Activated CD4-positive, alpha-beta memory T cell treated with anti-CD3 and anti-CD28 coated beads for 36 hours (primary cell): ENCODE measurements at places on chromosomes 3 and 15. TPM values are rescaled to one million over a fixed set of nuclear protein-coding genes. Genes with fewer than 3 reads are reported as not detected.

DNA sequence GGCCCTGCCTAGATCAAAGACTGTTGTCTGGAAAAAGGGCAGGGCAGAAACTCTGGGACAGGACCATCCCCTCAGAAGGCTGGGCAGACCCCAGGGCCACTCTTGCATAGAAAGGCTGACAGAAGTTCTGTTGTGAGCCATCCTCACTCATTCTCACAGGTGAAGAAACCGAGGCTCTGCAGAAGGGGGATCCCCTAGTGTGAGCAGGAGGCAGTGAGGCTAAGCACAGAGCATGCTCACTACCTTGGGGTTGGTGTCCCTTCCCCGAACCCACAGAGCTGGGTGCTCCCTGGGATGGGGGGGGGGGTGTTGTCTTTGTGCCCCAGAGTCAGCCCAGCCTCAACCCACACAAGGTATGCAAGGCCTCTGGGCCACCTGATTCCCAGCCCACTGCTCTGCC lies 50.9 kb upstream of the TMEM115 start:
- no peaks in the 10 kb centered on the region for H3K4me1 ChIP-seq
- H3K4me3 ChIP-seq = no peak overlapping the region
- H3K36me3 ChIP-seq = no peaks in the 10 kb centered on the region
- DNase-seq = peak; percentile 16
- H3K27me3 ChIP-seq = no peaks in the 10 kb centered on the region

GRCh38 chr15:94000606-94001005 lies 230.8 kb upstream of the MCTP2 start:
- no peaks in the 10 kb centered on the region for H3K36me3 ChIP-seq
- no peak for DNase-seq
- no peak overlapping the region for H3K27ac ChIP-seq

DNA sequence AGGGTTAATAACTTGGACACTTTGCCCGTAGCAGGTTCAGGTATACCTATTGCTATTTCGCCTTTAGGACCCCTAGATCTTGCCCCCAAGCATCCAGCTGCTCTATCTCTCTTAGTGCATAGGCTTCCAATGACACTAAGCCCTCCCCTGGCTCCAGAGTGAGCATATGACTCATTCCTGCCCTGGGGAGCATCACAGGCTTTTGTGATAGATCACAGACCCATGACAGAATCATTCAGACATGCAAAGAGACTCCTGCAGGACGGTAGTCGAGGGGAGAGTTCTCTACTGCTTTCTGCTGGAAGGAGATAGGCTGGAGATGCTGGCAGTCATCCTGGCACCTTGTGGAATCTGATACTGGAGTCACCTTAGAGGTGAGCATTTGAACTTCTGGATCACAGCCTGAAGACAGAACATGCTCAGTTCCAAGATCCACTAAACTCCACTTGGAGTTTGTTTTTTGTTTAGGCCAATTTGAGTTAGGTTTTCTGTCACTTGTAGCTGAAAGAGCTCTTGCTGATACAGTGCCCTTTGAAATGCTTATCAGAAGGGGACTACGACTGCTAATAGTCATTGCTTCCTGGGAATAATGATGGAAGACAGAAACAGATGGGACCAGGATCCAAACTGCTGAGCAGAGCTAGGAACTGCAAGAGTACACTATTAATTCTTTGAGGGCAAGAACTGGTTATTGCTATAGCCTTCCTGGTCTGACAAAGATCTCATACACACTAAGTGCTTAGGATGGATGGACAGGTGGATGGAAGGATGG lies 11.0 kb downstream of the LYSMD2 start:
- H3K36me3 ChIP-seq = peaks cover 13% of the 10 kb centered on the region
- DNase-seq = peak; percentile 69
- no peak overlapping the region for H3K4me3 ChIP-seq

DNA sequence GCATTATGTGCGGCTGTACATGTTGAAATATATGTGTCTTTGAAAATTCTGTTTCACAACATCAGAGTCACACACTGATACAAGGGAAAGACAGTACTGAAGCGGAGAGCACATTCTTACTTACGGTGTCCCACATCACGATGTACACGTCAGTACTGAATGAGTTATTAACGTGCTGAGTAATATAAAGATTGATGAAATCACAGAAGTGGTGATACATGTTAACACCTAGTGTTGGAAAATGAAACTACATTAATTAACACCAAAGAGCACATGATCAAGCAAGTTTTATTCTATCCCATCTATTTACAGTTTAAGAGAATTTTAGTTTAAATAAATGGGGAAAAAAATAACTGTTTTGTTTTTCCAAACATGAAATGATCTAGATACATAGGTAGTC lies 15.6 kb downstream of the EOGT start:
- no peaks in the 10 kb centered on the region for H3K27me3 ChIP-seq
- peak; percentile 17 for DNase-seq
- H3K4me1 ChIP-seq = peaks cover 21% of the 10 kb centered on the region
- no peak overlapping the region for H3K4me3 ChIP-seq

DNA sequence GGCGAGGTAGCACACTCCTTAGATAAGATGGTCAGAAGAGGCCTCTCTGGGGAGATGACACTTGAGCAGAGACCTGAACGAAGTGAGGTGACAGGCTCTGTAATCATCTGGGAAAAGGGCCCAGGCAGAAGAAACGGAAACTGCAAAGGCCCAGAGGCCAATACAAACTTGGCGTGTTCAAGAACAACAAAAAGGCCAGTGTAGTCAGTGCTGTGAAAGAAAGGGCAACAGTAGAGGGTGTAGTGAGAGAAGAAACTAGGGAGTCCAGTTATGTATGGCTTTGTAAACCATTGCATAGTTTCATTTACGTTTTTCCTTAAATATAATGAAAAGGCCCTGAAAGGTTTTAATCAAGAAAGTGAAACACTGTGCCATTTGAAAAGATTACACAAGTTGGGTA lies 31.8 kb downstream of the PLD1 start:
- no peaks in the 10 kb centered on the region for H3K27me3 ChIP-seq
- no peak overlapping the region for H3K4me3 ChIP-seq
- DNase-seq = no peak
- H3K36me3 ChIP-seq = no peaks in the 10 kb centered on the region
- no peaks in the 10 kb centered on the region for H3K4me1 ChIP-seq
- H3K27ac ChIP-seq = no peak overlapping the region

DNA sequence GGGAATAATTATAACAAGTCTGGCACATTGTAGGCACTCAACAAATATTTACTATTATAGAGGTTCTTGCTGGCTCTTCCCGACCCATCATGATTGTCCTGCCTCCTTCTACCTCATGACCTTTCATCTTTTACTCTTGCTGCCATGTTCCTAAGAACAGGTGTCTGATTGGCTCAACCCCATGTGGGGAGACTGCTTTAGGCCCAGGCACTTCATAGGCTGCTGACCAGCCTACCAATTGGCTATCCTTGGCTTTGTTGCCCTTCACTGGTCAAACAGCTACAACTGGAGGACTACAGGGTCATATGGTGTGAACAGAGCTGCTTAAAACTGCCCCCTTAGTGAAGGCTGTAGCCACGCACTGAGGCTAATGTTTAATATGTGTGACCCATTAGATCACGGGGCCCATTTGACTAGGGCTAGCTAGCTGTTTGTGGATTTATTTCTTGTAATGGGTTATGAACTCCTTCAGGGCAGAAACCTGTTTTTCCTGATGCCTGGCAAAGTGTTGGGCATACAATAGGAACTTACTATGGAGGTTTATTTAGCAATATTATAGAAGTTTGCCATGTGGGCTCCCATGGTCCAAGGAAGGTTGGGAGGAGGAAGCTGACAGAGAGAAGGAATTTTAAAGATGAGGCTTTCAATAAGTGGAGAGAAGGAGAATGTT lies 239.9 kb upstream of the TBC1D5 start:
- H3K4me1 ChIP-seq = no peaks in the 10 kb centered on the region
- no peak overlapping the region for H3K4me3 ChIP-seq
- no peak for DNase-seq
- H3K36me3 ChIP-seq = no peaks in the 10 kb centered on the region
- H3K27me3 ChIP-seq = peaks cover 10% of the 10 kb centered on the region

DNA sequence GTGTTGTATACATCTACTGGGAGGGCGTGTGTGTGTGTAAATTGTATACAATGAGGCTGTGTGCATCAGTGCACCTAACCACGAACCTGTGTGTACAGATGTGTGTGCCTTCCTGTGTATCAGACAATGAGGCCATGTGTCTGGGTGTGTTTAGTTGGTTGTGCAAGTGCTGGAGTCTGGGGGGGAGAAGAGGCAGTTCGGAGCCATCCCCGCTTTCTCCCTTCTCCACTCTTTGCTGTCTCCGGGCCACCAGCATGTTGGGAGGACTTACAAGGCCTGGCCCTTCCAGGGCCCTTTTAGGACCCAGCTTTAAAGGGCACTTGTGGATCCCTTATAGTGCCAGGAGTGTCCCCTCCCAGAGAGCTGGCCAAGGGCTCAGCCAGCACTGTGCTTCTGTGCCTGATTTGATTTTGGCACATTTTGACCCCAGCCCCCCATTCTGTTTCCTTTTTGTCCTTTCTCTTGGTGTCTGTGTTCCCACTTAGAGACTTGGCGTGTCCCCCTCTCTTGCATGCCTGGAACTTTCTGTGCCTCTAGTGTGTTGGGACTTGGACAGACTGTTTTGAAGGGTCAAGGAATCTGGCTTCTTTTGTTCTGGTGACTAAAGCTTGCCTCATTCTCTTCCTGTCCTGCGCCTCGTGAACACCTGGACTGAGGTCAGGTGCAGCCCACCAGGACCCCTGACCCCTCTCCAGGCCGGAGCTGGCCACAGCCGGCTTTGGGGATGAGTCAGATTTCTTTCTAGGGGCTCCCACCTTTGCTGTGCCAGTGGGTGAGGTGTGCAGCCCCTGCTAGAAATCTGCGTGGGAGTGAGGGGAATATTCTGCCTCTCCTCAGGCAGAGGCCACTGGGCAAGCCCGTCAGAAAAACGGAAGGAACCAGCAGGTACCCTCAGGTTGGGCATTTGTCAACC lies 1.5 kb downstream of the CTDSPL start:
- DNase-seq = no peak
- peaks cover 17% of the 10 kb centered on the region for H3K4me1 ChIP-seq
- H3K27ac ChIP-seq = no peak overlapping the region

- H3K4me1 ChIP-seq = no peaks in the 10 kb centered on the region
- H3K27ac ChIP-seq = no peak overlapping the region
- no peak overlapping the region for H3K4me3 ChIP-seq
- H3K36me3 ChIP-seq = no peaks in the 10 kb centered on the region
- peaks cover 18% of the 10 kb centered on the region for H3K27me3 ChIP-seq
Measured at GRCh38 chr15:83275412-83275811, 9.1 kb downstream of the BNC1 start.

DNA sequence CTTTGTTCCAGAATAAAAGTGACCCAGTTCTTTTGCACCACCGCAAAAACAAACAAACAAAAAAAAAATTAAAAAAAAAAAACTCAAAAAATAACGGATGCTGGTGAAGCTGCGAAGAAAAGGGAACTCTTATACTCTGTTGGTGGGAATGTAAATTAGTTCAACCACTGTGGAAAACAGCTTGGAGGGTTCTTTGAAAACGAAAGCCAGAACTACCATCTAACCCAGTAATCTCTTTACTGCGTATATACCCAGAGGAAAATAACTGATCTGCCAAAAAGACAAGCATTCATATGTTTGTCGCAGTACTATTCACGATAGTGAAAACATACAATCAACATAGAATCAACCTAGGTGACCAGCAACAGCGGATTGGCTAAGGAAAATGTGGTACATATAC lies 298.9 kb upstream of the CBLB start:
- peaks cover 9% of the 10 kb centered on the region for H3K36me3 ChIP-seq
- H3K27me3 ChIP-seq = no peaks in the 10 kb centered on the region
- H3K4me1 ChIP-seq = peaks cover 19% of the 10 kb centered on the region
- DNase-seq = no peak
- H3K27ac ChIP-seq = no peak overlapping the region

GRCh38 chr3:58049143-58049785 lies 41.0 kb downstream of the FLNB start:
- DNase-seq = no peak
- H3K36me3 ChIP-seq = no peaks in the 10 kb centered on the region
- H3K4me3 ChIP-seq = no peak overlapping the region
- H3K27ac ChIP-seq = no peak overlapping the region

GRCh38 chr3:112338021-112338726 lies 5.2 kb downstream of the CD200 start:
- H3K4me3 ChIP-seq = peak overlapping the region; percentile 35
- H3K36me3 ChIP-seq = peaks cover 36% of the 10 kb centered on the region

DNA sequence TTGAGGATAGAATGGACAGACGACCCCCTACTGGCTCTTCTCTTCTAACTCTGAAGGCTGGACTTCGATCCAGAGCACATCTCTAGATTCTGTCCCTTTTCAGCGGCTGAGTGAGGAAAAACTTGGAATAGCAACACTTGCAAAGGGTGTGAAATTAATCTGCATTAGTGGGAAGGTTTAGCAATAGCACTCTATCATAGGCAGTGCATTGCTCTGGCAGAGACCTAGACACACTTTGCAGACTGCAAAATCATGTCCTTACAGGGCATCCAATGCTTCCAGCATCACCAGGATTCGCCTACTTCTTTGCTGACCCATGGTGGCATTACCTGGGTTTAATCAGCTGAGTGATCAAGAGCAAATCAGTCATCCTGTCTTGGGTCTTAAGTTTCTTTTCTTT lies 43.1 kb downstream of the DAPK2 start:
- H3K4me3 ChIP-seq = no peak overlapping the region
- no peak overlapping the region for H3K27ac ChIP-seq
- DNase-seq = no peak
- peaks cover 10% of the 10 kb centered on the region for H3K4me1 ChIP-seq
- no peaks in the 10 kb centered on the region for H3K27me3 ChIP-seq

DNA sequence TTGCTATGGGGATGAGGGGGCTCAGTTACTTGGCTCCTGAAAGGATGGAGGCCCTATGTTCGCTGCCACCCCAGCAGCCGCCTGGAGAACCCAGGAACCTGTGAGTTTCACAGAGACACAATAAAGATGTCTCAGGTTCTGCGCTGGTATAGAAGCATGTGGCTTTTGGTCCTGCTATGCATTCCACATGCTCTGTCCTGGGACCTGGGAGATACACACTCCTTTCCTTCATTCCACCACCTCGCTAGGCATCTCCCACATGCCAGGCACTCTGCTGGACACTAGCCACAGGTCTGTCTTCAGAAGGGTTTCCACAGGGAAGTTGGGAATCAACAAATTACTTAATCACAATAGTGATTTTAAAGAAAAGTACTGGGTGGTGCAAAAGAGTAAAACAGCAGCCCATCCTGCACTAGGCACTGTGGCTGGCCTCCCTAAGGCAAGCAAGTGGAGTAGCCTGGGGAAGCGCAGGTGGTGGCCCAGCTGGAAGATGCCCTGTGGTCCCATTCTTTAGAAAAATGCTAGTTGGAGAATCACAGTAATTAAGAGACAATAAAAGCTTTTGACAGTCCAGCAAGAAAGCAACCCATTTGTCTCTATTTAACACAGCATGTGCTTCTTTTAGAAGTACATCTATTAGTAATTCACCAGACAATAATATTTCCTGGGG lies 408.9 kb upstream of the WNT5A start:
- H3K36me3 ChIP-seq = no peaks in the 10 kb centered on the region
- no peak overlapping the region for H3K27ac ChIP-seq
- DNase-seq = no peak
- H3K4me3 ChIP-seq = no peak overlapping the region
- H3K4me1 ChIP-seq = no peaks in the 10 kb centered on the region

Gene FAM81A
- total RNA-seq = not detected

Gene TTLL13
- total RNA-seq = 0.55 TPM

Gene MOBP
- total RNA-seq = not detected

Gene LSAMP
- not detected for total RNA-seq

Gene HTR3E
- total RNA-seq = not detected

Gene NRG4
- total RNA-seq = not detected

Gene ARHGEF3
- total RNA-seq = 31.5 TPM
